NCI-H1417 treated with DMSO at 0.1 percent for 48 hours (cell line): ENCODE measurements at places on chromosomes 6 and 20.

- DNase-seq, result no peak
Observed at GRCh38 chr6:45984347-45984746, 31.3 kb downstream of the CLIC5 start.

- no peak for DNase-seq
Observed at GRCh38 chr6:135972150-135972549, 120.6 kb downstream of the PDE7B start.

DNA sequence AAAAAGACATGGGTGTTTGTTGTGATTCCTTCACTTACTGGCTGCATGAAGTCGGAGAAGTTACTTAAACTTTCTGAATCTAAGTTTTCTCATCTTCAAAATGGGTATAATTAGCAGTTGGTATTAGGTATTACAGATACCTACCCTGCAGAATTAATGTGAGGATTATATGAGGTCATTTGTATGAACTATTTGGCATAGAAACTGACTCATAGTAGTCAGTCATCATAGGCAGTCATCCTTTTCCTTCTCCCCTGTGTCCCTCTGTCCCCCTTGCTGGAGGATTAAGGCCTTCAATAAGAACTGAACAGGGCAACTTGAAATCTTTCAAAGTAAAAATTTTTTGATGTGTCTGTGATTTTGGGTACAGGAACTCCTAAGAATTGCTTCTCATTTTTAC lies 26.3 kb downstream of the RALGAPB start:
- DNase-seq, result no peak

DNA sequence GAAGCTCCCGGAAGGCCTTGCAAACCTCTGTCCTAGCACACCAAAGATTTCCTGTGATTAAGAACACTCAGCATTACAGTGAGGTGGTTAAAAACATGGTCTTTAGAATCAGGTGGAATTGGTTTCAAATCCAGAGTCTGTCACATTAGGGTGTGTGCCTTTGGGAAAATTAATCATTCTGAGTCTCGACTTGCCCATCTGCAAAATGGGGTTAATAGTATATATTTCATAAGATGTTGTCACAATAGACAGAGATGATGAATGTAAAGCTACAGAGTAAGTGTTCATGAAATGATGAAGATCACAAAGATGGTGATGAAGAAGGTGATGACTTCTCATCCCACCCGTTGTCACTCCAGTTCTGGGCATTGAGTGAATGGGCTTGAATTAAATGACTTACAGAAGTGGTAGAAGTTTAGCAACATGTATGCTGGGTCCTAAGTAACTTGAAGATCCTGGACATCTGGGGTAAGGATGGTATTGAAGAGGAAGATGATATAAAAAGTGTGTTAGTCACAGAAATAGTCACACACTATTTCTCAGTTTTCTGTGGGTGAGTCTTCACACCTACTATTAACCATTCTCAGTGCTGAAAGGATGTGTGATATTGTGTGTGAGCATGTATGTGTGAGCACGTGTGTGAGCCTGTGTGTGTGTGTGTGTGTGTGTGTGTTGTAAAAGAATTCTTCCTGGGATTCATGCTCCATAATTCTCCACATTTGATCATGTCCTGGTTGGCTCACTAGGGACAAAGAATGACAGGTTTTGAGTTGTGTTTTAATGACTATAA lies 28.0 kb upstream of the NEDD9 start:
- no peak for DNase-seq

DNA sequence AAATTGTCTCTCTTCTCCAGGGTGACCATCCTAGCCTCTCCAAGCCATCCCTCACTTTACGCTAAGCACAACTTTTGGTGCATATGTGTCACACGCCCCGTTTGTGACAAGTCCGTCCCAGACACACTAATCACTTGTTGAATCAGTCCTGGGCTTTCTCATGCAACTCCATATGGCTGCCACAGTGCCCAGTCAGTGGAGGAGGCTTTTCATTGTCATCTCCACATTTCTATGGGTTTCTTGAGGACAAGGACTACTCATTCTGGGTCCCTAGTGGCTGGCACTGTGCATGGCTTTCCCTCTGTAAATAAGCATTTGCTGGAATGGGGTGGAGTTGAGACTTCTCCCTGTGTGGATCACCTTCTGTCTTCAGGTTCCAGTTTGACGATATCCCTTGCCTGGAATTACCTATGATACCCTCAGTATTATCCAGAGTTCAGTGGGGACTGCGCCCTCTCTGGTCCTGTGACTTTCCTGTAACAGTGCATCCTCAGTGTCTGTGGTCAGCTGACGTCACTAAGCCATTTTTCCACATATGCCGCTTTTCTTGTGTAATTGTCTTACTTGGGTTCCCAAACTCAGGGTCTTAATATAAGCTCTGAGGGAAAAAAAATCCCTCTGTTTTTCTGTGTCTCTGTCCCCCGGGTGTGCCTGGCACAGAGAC lies 59.8 kb upstream of the MYL9 start:
- no peak for DNase-seq
